ENCODE measurements at places on chromosomes 3 and 15.

GRCh38 chr3:20742903-20743552, 557.0 kb upstream of the SGO1 start:
- no peak for DNase-seq

DNA sequence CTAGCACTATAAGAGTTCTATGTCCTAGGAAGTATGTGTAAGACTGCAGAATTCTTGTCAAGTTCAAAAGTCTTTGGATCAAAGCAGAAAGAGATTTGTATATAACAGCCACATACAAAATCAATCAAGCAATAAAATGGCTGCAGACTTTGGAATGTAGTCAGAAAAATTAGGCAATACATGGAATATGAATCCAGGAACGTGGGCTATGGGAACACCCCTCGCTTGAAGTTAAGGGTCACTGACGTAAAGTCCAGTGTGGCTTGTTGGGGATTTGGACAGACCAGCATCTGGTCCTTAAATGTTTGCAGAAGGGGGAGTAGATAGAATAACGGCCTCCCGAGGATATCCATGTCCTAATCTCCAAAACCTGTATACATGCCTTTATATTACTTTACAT, 178.6 kb downstream of the ADAMTS9 start:
- DNase-seq, result no peak

GRCh38 chr15:25251700-25252390, 187.0 kb downstream of the UBE3A start:
- no peak for DNase-seq

DNA sequence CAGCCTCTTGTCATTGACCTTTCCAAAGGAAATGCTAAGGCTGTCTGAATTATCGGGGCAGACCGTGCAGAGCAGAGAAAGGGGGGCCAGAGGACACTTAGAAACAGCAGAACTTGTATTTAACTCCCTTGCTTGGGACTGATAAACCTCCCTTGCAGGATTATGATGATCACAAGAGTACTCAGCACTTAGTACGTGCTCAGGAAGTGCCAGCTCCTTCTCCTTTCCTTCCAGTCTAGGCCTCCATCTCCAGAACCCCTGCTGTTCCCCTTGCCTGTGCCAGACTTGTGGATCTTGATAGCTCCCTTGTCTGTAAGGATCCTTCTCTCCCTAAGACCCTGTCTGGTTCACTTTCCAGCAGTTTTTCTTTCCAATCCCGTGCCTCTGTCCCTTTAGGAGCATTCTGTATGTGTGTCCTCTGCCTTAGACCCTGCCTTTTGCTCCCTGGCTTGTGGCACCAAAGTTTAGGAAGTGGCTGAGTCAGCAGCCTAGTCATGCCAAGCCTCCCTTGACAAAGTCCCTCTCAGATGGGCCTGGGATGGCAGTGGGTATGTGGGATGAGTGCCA, 747 bp downstream of the SORD start:
- no peak for DNase-seq

- no peak for DNase-seq
Observed at GRCh38 chr3:102206511-102207031, 228.2 kb upstream of the ZPLD1 start.

GRCh38 chr15:44028349-44028748, 166.7 kb downstream of the FRMD5 start:
- DNase-seq, result no peak

DNA sequence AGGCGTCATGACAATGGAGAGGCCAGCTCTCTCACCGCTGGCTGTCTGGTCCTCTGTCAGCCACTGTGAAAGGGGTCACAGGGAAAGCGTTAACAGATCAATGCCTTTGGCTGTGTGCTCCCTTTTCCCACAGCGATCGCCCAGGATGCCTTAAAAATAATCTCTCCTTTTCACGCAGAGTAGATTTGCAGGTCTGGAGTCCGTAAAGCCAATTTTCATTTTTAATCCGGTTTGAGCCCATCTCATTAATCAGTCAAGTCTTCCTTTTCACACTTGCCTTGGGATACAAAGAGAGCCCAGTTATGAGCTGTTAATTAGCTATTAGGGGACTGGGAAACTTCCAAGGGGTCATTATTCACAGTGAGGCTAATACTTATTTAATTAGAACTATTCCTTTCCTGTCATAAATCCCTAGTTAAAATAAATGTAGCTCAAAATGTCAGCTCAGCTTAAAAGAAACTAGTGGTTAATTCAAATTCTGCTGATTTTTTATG, 104.3 kb upstream of the RASGRP1 start:
- no peak for DNase-seq

DNA sequence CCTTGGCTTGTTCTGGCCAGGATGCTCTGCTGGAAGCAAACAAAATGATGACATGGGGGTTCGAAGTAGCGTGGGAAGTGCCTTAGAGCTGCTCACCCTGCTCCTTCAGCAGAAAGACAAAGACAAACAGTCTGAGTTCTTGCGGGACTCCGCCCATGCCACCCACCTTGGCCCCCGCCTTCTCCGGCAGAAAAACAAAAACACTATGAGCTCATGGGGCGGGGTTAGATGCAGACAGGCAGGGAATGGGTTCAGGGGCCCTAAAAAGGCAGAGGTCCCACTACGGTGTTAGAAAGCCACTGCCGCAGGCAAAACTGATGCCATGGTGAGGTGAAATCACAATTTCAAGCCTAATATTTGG, 9.7 kb upstream of the NCKIPSD start:
- no peak for DNase-seq

DNA sequence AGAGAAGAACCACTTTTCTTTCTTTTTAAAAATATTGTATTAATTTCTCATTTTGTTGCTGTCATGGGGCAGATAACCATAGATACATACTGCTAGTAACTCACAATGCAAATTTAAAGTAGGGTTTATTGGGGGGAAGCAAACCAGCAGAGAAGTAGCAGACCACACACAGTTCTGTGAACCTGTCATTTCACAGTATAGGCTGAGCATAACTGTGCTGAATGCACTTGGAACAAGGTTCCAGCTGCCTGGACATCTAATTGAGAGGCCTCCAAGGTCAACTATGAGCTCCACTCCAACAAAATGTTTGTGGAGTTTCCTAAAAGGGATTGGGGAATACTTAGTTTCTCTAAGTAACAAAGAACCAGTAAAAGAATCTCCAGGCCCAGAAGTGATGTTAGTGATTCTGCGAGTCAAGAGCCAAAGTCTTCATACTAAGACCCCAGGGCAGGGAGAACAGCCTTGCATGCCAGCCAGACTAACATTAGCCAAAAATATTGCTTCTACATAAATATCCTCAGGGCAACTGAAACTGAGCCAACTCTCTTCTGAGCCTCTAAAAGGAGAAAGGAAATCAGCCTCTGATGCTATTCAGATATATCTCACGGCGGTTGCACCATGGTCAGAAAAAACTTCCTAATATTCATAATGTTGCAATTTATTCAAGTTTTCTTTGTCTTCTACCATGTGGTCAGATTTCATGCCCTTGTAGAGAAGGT, 856.4 kb upstream of the ALCAM start:
- DNase-seq, result no peak

GRCh38 chr3:10509325-10509724, 3.9 kb upstream of the ATP2B2 start:
- no peak for DNase-seq

Data from CD4-positive, alpha-beta T cell treated with Interleukin-17A for 1 hour (primary cell).